IMR-90 (cell line): ENCODE measurements at places on chromosomes 7 and 10. TPM values are rescaled to one million over a fixed set of nuclear protein-coding genes. Genes with fewer than 3 reads are reported as not detected.

Gene LIPK
- not detected in 2 replicates for total RNA-seq

Gene ABCC2
- total RNA-seq, result 0.28 and 0.36 TPM in 2 replicates

GRCh38 chr7:15503603-15504290 lies 58.1 kb downstream of the AGMO start:
- peak; percentile 15 for DNase-seq

DNA sequence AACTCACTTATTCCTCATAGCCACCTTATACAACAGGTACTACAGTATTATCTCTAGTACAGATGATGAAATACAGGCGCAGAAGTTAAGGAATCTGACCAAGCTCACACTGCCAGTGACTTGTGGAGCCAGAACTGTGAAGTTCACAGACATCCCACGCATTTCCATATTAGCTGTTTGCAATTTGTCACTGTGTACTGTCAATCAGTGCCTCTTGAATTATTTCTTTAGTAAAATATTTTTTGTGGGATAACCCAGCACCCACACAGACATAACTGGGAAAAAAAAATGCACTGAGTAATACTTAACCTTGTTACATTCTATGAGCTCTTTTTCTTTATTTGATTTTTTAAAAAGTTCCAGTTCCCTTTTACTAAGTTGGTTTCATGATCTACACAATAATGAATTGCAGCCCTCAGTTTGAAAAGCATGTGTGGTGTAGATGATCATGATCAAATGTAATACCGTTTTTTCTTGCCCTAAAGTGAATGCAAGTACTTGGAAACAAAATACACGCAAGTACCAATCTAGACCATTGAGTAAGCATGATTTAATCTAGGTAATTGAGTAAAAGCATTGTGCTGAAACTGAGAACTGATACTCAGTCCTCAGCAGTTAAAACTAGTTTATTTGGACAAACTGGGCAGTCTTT lies 14.1 kb downstream of the CUL1 start:
- no peak for DNase-seq

DNA sequence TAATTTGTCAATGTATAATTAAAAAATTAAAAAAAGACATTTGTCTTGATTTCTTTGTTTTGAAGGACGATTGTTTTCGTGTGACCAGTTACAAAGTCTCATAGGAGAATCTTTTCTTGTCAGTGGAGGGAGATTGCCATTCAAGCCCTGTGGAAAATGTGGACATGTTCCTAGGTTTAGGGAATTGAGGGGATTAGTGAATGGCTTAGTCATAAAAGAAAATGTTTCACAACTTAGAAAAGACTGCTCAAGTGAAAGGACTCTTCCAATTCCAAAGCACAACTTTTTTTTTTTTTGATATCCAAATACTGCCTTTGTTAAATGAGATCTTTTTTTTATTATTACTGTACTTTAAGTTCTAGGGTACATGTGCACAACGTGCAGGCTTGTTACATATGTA lies 140.7 kb upstream of the HABP2 start:
- no peak for DNase-seq

- no peak for DNase-seq
These were observed 120.0 kb downstream of the LYZL1 start for GRCh38 chr10:29408847-29409240.

Gene TNS3
- 58.9 and 64.3 TPM in 2 replicates for total RNA-seq

Gene PRF1
- not detected in 2 replicates for total RNA-seq

DNA sequence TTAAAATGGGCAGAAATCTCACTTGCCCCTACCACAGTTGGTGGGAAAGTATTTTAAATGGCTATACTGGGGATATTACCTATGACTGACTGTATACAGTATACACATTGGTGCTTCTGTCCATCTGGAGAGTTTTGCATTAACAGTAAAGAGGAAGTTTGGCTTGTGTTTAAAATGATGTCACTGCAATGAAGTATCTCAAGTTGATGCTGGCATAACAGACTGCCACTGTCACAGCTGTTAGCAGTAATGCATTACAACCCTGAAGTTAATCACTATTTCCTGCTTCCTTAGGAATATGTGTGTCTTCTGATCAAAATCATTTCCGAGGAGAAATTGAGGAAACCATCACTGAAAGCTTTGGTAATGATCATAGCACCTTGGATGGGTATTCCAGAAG lies 1.9 kb downstream of the DKK1 start:
- peak; percentile 56 for DNase-seq

DNA sequence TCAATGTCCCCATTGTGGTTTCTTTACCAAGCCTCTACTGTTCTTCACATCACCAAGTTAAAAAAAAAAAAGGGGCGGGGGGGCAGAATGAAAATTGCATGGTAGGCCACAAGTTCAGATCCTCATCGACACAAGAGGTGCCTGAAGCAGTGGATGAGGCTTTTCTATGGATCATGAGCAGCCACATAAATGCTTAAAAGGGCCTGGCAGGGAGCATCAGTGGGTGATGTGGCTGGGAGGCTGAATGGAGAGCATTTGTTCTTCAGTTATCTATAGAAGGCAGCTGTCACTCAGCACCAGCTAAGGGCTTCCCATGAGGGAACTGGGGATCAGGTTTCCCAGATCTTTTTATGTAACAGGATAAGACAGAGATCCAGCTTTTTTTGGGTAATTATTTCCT lies 117.9 kb downstream of the CFTR start:
- DNase-seq, result no peak

DNA sequence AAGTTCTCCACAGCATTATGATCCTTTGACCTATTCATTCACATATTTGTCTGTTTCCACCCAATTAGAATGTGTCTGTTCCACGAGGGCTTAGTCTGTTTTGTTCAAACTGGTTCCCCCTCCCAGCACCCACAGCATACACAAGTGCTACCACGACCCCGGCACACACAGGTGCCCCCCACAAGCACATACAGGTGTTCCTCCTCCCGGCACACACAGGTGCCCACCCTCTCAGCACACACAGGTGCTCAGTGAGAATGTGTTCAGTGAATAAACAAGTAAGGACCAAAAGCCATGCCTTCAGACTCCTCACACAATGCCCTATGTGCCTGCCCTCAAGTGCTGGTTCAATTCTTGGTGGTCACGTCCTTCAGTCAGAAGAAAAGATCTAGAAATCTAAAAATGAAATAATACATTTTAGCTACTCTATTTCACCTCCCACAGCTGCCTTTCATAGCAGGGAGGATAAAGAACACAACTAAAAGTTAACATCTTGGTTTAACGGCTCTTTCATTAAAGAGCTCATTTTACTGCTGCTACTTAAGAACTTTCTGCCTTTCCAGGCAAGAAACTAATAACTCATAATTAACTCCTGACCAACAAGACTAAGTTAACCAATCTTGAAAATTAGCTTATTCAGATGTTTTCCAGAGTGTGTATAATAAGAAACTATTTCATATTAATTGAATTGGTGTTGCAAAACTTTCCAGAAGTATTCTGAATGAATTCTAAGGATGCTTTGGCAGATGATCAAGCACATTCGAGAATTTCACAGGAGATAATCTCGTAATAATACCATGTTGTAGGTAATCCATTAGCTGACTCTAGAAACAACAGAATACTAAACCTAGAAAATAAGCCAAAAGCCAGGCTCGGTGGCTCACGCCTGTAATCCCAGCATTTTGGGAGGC lies 2.3 kb downstream of the DNMBP start:
- no peak for DNase-seq

DNA sequence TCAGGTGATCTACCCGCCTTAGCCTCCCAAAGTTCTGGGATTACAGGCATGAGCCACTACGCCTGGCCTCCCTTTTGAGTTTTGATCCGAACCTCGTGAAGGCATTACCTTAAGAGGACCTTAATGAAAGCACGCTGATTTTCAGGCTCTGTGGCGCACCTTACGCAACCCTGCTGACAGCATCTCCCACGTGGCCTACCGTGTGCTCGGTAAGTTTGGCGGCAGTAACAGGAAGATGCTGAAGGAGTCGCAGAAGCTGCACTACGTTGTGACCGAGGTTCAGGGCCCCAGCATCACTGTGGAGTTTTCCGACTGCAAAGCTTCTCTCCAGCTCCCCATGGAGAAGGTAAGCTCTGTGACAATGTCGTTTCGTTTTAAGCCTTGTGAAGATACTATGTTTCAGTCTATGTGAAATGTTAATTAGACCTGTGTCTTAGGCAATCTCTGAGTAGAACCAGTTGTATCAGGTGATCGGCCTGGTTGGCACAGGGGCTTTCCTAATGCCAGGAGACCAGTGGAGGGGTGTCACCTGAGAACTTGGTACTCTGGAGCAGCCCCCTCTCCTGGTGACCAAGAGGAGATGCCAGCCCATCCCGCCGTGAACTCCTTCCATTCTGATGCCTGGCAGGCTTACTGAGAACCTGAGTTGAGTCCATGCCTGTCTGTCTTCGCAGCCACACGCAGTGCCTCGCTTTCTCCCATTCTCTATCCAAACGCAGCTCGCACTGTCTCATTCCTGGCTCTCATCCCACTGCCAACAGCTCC lies 43.5 kb downstream of the TRRAP start:
- DNase-seq, result no peak

DNA sequence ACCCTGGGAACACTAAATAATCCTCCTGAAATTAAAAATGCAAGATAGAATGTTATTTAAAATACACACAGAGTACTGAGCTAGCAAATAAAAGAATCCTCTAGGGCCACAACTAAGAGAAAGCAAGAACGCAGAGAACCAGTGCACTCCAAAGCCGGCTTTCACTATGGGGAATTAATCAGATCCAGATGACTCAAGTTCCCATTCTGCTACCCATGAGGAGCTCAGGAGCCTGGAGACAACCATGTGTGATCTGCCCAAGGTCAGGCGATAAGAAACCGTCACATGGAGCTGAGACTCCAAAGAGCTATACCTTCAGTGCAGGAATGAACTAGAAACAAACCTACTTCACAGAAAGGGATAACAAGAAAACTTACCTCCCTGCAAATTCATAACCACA lies 19.5 kb upstream of the CYREN start:
- DNase-seq, result no peak

Gene ACTL6B
- total RNA-seq, result not detected in 2 replicates

- no peak for DNase-seq
These were observed 20.4 kb upstream of the FIGNL1 start for GRCh38 chr7:50470250-50471163.

DNA sequence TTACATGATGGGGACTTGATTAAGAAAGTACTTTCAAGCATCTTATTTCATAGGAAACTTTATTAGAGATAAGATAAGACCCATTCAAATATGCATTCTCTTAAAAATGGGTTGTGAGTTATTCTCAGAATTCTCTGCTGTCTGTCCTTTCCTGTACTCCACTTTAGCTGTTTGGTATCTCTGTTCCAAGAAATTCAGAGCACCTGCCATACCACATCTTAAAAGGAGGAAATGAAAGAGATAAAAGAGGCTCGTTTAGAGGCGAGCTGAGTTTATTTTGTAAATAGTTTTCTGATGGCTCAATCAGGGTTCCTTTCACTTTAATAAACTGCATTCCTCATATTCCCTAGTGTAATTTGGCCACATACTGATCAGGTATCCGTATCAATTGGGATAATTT lies 87.2 kb downstream of the MDFIC start:
- DNase-seq, result peak; percentile 15

Gene ZNF107
- 2.0 and 3.6 TPM in 2 replicates for total RNA-seq

DNA sequence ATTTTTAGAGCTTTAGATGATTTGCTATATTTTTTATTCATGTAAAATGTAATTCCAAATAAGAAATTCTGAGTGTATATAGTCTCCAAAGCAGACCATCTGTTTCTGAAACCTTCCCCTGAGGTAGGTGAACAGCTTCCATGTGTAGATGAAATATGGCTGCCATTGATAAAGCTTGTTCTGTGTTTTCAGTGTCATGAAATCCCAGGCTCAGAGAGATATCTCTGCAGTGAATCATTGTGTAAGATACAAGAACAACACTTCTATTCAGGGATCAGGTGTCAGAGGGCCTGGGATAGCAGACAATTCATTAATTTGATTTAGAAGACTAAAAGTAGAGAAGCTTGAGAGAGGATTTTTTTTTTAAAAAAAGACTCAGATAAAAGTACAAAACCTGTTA lies 29.1 kb downstream of the ACTA2 start:
- peak; percentile 78 for DNase-seq

Gene CCL26
- not detected in 2 replicates for total RNA-seq

DNA sequence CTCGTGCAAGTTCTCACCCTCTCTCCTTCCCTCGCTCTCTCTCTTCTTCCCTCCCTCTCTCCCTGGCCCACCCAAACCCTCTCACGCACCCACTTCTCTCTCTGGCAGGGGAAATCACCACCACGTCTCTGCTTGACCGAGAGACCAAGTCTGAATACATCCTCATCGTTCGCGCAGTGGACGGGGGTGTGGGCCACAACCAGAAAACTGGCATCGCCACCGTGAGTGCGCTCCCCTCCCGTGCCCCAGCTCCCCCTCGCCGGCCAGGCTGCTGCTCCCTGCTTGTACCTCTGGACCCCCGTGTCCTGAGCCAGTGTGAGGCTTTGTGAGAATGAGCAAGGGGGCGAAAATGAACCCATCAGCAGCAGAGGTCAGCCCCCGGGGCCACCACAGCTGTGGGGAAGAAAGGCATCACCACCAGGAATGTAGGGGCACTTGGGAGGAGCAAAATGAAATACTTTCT lies 25.5 kb downstream of the C10orf105 start:
- DNase-seq, result no peak

Gene VDAC2
- total RNA-seq, result 122 and 169 TPM in 2 replicates

Gene MYH16
- total RNA-seq, result 0.18 and 0.28 TPM in 2 replicates

DNA sequence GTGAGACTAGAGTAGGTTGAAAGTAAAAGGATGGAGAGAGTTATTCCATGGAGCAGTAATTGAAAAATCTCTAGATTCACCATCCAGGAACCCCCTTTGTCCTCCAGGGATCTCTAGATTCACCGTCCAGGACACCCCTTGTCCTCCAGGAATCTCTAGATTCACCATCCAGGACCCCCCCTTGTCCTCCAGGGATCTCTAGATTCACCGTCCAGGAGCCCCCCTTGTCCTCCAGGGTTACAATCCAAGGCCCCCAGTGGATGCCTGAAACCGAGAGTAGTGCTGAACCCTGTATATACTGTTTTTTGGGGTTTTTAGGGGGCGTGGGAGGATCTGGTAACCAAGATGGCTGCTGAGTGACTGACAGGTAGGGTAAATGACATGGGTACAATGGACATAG lies 38.3 kb upstream of the PPP2R2D start:
- DNase-seq, result no peak

Gene TMEM213
- not detected in 2 replicates for total RNA-seq

DNA sequence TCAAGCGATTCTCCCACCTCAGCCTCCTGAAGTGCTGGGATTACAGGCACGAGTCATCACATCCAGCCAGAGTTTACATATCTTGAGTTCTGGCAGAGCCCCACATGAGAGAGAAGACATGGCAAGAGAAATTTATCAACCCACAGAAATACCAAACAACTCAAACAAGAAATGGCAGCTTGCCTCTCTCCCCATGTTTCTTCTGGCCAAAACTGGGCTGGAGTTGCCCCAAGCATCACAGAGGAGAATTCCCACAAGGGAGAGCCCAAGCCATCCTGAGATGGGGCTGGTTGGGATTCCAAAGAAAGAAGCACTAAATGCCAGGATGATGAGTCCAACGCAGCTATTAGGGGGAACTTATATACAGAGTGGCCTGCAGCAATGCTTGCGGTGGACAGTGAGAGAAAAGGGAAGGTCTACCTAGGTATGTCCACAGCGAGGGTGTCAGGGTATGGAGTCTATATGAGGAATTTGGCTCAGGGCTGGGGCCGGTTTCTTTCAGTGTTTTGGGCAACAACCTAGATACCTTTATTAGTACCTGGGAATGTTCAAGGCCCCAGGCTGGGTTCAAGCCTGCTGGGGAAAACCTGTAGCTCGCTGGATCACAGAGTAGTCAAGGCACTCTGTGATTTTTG lies 14.5 kb upstream of the PAX4 start:
- DNase-seq, result peak; percentile 93
